Putamen (tissue), 1 donor: ENCODE measurements at places on chromosomes 4 and X.
A peak's percentile ranks its signal among the peaks of the same experiment; 100 is the strongest.

- no peak for DNase-seq
Observed at GRCh38 chr4:48396043-48396442, 54.7 kb downstream of the SLAIN2 start.

DNA sequence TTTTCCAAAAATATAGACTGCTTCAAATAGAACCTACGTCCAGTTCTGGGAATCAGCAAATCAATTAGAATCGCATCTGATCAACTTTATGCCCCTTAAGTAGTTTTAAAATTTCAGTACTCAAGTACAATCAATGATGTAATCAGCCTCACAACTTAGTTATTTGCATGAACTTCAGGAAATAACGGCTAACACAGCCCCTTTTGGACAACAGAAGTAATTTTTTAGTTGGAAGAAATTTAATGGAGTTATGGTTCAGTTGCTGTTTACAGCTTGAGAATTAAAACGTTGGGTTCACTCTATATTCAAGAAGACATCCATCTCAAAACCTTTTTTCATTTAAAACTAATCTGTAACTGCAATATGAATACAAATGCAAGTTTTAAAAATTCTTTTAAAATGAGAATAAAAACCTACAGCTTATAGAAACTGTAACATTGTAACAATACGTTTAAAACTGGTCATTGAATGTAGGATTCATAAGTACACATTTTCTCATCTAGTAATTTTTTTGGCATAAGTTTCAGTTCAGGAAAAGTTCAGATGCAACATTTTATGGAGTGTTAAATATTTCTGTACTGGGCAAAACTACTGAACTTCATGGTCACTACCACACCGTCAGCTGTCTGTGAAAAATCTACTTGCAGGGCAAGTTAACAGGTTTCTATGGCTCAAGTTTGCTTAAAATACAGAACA, 956 bp downstream of the TAPT1 start:
- no peak for DNase-seq

- no peak for DNase-seq
Observed at GRCh38 chrX:150873616-150874015, 24.9 kb downstream of the CD99L2 start.

DNA sequence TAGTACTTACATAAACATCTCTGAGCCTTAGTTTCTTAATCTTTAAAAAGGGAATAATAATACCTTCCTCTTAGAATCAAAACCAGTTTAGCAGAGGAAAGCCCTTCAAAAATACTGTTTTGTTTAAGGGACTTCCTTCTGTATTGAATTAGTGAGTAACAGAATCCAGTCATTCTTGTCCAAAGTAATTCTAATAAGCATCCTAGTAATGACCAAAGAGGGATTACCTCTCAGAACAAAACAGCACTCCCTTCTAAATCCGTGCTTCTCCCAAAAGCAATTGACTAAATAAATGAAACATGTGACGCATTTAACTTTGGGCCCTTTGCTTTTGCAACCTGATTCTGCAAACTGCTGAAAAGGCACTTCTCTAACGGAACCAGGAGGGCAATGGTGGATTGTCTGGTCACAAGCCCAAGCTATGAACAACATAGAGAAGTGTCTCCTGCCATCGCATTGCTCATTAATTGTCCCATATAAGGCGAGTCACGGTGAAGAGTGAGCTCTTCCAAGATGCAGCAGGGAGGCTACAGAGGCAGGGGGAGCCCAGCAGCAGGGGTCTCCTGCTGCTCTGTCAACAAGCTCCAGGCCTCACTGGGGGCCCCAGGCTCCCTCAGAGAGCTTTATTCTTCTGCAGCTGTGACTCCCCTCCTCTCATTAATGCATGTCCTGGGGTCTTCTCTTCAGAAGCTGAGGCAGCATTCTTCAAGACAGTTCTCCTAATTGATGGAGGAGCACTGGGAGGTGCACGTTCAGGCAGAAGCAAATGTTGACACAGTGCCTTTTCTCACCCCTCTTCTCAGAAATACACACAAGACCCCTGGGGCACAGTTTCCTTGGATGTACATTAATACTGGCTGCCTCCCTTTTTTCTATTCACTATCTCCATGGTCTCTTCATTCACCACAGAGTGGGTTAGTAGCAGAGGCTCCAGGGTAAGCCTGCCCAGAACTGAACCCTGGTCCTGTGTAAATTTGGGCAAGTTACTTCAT, 419.6 kb upstream of the RASGEF1B start:
- no peak for DNase-seq

GRCh38 chr4:19254486-19254885, 997.2 kb upstream of the SLIT2 start:
- no peak for DNase-seq

DNA sequence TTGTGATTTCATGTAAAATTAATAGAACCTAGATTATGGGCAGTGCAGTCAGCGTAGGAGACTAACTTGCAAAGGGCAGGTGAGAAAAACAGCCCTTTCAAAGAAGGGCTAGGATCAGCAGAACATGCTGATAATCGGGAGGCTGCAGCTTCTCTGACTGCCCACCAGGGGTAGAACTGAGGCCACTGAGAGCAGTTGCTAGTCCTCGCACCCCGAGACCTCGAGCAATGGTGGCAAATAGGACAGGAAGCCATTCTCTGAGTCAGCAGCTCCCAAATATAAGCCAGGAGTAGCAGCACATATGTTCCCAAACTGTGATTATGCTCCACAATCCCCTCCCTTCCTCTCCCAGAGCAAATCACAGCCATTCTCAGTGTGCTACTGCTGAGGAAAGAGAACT, 186.5 kb downstream of the MSL3 start:
- peak; percentile 8 for DNase-seq

GRCh38 chr4:150218447-150218846, 140.2 kb downstream of the DCLK2 start:
- DNase-seq: no peak

- no peak for DNase-seq
Observed at GRCh38 chrX:73849073-73849472, 286.1 kb downstream of the CHIC1 start.

DNA sequence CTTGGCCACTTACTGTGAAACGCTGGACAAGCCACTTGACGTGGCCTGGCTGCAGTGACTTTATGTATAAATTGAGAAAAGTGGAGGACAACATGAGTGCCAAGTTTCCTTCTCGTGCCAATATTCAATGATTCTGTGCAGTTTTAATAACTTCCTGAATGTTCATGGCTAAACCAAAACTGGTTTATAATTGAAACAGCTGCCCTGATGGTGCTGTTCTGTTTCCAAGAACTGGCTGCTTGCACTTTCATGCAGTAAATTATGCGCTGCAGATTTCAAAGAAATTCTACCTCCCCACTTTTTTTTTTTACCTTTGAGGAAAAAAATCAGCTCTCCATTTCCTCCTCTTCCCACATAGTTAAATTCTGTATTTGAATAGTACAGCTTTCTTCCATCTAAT, 205.2 kb upstream of the CASK start:
- no peak for DNase-seq

DNA sequence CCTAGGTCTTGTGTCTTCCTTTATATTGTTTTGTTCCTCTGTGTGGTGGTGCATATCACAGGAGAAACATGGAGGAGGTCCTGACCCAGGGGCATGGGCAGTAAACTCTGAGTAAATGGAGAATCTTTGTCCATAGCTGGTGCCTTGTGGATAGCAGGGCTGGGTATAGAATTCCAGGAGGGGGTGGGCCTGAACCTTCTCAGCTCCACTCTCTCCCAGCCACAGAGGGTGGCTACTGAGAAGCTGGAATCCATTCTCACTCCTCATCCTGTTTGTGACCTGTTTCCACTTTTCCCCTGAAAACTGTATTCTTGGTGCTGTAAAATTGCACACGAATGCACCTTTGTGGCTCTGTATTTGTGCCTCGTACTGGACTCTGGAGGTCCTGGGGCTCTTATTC, 47.7 kb upstream of the ADRA2C start:
- DNase-seq: no peak
